ENCODE measurements at places on chromosomes 5 and 9.

GRCh38 chr9:130930804-130931349, 8.2 kb downstream of the FIBCD1 start:
- no peak for DNase-seq

DNA sequence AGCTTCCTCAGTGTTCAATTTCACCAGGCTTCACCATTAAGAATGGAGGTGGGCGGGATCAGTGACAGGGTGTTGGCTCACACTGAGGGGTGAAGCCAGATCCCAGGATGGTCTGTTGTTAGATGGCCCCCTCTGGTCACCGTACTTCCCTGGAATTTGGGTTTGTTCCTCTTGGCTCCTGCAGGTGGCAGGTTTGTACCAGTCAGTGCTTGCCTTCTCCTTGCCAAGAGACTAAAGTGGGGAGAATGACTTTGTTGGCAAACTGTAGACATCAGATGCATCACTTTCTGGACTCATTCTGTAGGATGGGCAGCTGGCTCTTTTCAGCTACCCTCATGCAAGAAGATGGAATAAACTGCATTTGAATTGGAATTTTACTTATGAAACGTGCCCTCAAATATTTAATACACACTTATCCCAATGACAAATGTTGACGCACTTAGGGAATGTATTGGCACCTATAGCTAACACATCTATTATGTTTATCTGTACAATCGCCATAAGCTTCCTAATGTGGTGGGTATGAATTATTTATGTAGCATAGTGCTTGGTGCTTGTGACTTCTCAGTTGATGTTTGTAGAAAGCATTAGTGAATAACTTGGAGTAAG, 31.4 kb upstream of the ANKRD55 start:
- no peak for DNase-seq

DNA sequence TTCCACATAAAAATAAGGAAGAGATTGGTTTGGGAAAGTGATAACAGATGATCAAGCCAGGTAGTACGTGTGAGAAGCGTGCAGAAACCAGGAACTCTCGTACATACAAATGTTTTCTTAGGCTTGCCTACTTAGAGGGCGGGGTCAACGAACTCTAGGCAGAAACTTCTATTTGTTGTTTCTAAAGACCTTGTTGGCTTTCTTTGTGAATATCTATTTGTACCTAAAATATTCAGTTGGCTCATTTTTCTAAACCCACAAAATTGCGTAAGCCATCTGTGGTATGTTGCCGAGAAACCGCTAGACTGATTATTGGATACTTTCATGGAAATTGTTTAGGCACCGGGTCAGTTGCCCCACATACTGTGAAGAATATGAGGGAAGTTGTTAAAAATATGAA, 458.5 kb downstream of the MAT2B start:
- no peak for DNase-seq

DNA sequence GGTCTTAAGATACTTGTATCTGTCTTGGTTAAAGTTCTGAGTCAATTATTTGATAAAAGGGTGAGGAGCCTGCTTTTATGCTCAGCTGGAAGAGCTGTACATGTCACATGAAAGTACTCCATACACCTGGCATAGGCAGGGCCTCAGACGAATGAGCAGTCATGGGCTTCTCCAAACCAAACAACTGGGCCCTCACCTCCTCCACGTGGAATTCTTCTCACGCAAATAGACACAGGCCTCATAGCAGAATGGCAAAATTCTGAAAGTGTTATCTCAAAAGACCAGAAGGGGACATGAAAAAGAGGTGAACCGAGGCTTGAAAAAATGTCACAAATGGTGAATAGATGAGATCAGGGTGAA, 48.6 kb downstream of the FAM240B start:
- DNase-seq: no peak

DNA sequence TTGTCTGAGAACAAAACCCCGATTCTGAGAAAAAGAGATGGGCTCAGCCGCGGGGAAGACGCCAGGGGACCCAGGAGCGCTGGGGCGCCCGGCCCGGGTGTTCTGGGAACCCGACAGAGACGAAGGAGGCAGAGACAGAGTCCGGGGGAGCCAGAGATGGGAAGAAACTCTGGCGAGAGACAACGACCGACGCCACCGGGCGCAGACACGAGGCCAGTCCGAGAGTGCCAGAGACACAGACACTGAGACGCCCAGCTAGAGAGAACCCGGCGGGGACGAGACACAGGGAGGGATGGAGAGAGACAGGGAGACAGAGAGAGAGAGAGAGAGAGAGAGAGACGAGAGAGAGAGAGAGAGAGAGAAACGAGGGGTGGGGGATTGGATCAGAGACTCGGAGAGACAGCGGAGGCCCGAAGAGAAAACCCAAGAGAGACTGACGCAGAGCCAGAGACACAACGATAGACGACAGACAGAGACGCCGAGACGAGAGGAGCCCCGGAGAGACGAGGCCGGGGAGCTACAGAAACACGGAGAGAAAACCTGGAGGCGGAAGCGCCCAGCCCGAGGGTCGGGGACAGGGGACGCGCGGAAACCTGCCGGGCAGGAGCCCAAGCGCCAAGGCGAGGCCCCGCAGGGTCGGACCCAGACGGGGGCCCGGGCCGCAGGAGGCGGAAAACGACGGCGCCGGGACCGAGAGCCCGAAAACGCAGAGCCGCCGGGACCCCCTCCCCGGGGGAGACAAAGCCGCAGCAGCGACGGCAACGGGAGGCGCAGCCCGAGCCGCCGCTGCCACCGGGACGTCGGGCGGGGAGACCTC, 3.3 kb downstream of the NR5A1 start:
- DNase-seq: no peak

DNA sequence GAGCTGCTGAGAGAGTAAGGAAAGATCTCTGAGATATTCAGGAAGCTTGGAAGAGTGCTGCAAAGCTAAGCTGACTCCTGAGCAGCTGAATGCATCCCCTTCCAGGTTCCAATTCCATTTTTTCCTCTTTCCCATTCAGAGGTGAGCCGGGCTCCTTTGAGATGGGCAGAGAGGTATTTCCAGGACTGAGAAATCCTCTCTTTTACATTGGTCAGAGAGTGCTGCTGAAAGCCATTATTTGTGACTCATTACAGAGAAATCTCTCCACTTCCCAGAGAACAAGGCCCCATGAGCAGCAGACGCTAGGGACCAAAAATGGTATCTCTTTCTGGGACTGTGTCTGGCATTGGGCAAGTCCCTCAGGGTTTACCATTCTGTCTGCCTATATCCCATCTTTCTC, 3.7 kb downstream of the MCTP1 start:
- no peak for DNase-seq

DNA sequence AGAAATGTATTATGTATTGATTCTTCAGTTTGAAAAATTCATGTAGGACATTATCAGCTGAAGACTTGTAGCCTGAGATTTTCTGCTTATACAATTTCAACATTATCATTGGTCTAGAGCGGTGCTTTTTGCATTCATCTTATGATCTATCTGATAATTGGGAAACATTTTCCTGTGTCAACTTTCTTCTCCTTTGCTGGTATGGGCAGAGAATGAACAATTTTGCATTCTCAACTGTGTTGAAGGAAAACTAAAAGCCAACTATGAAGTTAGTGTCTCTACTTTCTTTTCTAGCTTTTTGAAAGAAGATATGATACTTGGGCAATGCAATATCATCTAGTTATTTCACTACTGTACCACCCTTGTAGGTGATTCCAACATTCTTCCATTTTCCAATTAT, 10.3 kb downstream of the ZFR start:
- no peak for DNase-seq

GRCh38 chr9:26789959-26790358, 102.6 kb downstream of the CAAP1 start:
- no peak for DNase-seq

GRCh38 chr9:94654165-94654894, 15.0 kb upstream of the FBP1 start:
- no peak for DNase-seq

GRCh38 chr5:104361932-104362331, 799.3 kb upstream of the NUDT12 start:
- DNase-seq: no peak

DNA sequence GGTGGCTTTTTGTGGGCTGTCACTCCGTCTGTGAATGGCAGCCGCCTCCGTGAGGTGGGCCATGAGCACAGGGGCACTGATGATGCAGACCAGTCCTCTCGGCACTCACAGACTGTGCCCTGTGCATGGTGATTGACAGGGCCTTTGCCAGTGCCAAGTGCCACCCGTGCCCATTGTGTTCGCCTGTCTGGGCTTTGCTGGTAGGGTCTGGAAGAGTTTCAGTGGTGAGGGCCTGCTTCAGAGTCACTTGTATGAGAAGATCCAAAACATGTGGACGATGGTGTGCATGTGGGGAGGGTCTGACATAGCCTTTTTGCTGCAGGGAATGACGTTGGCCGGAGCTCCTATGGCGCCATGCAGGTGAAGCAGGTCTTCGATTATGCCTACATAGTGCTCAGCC, 34.9 kb downstream of the TENT4A start:
- DNase-seq: no peak

DNA sequence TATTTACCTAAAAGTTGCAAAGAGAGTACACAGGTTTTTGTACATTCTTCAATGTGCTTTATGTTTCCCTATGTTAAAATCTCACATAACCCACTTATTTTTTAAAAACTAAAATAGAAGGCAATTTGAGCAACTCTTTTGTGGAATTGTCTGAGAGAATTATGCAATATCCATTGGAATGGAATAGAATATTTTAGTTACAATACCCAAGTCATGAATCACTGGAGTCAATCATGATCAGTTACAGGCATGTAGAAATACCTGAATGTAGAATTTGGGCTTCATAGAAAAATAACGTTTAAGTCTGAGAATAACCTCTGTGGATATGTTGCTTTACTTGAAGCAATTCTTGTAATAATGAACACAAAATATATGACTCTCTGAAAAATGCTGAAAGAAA, 143.3 kb downstream of the FGF10 start:
- no peak for DNase-seq

DNA sequence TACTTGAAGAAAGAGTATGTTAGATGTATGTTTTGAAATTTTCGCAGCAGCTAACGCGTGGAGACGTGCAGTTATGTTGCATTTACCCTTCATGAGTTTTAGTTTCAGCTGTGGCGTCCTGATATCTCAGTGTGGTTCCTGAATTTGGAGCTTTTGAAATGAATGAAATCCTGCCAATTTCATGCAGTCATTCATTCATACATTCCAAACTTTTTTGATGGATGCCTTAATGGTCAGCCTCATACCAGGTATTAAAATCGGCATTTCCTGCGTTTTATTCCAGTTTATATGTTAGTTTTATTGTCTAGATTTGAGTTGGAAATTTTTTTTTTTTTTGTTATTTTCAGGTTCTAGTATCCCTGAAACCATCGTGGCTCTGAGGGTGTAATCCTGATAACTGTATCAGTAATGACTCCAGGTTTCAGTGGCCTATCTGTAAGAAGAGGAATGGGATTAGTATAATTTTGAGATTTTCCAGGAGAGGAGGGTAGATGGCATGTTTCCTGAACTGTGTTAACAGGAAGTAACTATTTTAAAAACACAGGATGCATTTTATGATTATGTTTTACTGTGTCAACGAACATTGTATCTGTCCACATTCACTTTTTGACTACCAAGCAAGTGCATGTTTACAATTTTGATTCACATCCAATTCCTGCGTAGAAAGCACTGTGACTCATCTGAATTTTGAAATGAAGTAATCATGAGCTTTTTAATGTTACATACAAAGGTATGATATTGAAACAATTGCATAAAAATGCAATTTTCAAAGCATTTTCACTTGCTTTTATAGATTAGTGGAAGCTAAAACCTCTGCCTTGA, 1.0 kb downstream of the FOCAD start:
- DNase-seq: no peak

DNA sequence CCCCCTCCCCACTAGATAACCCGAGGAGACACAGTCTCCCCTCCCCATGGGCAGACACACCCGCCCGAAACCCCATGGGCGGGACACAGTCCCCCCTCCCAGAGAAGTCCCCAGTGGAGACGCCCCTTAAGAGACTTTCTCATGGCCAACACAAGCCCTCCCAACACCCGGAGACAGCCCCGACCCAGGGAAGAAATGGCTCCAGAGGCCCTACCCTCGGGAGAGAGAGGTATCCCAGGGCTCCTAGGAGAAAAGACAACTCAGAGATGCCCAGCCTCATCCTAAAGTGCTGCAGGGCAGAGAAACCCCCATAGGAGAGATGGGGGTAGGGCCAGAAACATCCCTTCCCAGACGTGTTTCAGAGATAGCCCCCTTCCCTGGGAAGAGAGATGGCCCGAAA, 27.4 kb downstream of the PCDH1 start:
- no peak for DNase-seq

- no peak for DNase-seq
Observed at GRCh38 chr9:11749396-11749795, 943.8 kb upstream of the TYRP1 start.

DNA sequence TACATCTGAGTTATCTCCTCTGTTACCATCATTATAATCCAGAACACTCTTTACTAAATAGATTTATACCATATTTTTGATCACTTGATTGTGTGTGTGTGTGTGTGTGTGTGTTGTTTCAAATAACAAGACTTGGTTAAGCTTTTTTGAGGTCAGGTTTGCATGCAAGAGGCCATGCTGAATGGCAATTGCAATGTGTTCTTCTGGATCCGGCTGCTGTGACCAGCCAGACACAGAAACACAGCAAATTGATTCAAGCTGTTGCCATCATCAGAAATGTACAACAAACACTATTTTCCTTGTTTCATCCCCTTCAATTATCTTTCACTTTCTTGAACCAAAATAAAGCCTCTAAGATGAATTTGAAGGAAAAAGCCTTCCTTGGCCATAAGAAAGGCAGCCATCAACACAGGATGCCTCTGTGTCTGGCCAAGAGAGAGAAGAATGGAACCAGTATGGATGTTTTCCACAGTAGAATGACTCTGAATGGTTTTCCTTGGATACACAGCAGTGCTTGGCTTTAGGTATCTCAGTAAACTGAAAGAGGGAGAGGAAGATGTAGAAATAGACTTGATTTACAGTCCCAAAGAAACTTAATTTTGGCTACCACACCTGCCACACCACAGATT, 53.9 kb downstream of the DPYSL3 start:
- DNase-seq: no peak
